ENCODE measurements at places on chromosomes 2 and 18.

GRCh38 chr2:71665168-71666093 is 212.1 kb downstream of the DYSF start:
- peak; percentile 8 for DNase-seq

- DNase-seq, result no peak
Observed at GRCh38 chr2:101395545-101396315, 8.4 kb upstream of the CREG2 start.

- DNase-seq, result no peak
Observed at GRCh38 chr2:95056044-95056443, 30.5 kb downstream of the MAL start.

- DNase-seq, result no peak
Observed at GRCh38 chr2:57943315-57943714, 103.3 kb upstream of the VRK2 start.

DNA sequence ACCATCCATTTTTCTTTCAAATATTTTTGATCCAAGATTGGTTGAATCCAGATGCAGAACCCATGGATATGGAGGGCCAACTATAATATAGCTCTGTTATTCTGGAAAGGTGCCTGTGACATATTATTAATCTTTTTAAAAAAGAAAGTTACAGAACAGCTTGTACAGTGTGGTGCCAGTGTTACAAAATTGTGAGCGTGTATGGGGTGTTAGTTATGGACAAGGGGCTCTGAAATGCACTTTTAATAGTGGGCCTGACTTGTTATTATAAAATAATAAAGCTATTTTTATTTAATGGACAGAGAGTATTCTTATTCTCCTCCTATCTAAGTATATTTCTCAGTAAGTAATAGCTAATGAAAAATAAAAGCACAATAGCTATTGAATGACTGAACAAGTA is 111.2 kb downstream of the FARSB start:
- no peak for DNase-seq

DNA sequence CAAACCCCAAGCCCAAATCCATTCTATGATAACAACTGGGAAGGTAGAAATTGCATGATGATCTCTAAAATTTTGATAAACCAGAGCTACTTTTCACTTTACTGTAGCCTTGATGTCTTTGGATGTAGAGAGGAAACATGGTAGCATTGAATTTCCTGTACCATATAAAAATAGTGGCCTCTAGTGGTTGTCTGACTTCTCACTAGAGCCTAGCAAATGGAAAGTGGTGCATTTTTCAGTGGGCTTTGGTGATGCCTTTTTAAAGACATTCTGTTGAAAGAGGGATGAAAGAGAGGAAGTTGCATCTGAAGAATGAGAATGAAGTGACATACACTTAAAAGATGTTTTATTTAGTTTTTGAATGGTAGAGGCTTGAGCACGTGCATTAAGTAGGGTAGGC is 662.2 kb downstream of the XIRP2 start:
- peak; percentile 20 for DNase-seq

- DNase-seq, result no peak
Observed at GRCh38 chr2:132479155-132479554, 62.5 kb downstream of the GPR39 start.

DNA sequence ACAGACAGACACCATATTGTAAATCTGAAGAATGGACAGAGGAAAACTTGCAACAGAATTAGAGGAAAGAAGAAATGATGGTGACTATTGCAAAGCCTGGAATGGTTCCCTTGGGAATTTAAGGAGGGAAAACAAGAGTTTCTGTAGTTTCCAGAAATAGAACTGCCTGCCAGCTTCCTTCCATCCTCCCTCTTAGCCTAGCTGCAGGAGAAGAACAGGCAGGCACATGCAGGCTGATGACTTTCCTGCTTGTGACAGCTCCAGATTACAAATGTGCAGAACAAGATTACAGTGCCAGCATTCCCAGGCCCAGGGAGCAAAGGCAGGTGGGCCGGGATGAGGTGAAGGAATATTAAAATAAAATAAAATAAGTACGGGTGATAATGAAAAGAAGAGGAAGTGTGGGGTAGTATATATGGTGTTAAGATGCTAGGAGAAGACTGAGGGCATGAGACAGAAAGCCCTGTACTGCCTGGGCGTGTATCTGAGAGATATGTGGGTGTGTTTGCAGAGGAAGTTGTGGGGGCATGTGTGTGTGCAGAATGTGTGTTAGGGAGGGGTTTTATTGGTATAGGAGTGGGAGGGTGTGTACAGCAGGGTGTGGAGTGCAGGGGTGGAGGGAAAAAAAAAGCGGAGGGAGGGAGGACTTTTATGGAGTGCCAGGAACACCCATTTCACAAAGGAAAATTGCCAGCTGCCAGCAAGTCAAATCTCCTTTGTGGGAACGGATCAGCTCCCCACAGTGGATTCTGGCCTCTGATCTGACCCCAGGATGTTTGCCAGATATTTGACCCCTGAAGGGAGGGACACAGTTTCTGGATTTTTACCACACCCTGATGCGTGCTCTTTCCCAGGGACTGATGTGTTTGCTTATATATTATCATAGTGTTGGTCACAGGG is 43.9 kb upstream of the NEMP2 start:
- DNase-seq, result no peak

GRCh38 chr2:159880729-159881128 is 82.7 kb upstream of the CD302 start:
- no peak for DNase-seq

DNA sequence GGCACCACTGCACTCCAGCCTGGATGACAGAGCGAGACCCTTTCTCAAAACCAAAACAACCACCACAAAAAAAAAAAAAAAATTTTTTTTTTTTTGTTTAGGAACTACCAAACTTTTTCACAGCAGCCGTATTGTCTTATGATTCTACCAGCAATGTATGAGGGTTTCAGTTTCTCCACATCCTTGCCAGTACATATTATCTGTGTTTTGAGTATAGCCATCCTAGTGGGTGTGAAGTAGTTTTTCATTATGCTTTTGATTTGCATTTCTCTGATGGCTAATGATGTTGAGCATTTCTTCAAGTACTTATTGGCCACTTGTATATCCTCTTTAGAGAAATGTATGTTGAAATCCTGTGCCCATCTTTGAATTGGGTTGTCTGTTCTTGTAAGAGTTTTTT is 51.7 kb downstream of the COX7A2L start:
- no peak for DNase-seq

- no peak for DNase-seq
Observed at GRCh38 chr18:55794288-55795052, 206.5 kb upstream of the TCF4 start.

- no peak for DNase-seq
Observed at GRCh38 chr2:227252831-227253230, 72.2 kb upstream of the MFF start.

GRCh38 chr2:23509596-23510292 is 124.8 kb downstream of the KLHL29 start:
- DNase-seq, result no peak

GRCh38 chr18:30658306-30658705 is 384.2 kb downstream of the DSC3 start:
- no peak for DNase-seq

- no peak for DNase-seq
Observed at GRCh38 chr2:161606327-161606726, 17.9 kb upstream of the SLC4A10 start.

GRCh38 chr2:196266855-196267254 is 95.5 kb upstream of the STK17B start:
- DNase-seq, result no peak

GRCh38 chr2:233290051-233290845 is 17.4 kb upstream of the SAG start:
- no peak for DNase-seq

DNA sequence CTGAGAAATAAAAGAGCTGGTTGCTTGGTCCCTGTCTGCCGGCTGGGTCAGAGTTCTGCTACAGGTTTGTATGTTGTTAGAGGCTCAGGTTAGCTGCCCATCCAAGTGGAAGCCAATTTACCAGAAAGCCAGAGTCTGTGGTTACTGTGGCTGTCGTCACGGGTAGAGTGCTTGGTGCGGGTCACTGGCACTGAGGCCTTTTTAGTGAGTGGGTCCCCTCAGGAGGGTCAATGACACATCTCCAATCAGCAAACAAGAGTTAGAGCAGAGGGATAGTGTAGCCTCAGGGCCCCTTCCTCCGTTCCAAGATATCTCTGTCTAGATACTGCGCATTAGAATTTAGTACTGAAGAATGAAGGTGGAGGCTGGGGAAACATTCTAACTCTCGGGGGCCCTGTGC is 41.2 kb downstream of the CTIF start:
- DNase-seq, result no peak

- peak; percentile 17 for DNase-seq
Observed at GRCh38 chr2:30323499-30323898, 92.2 kb downstream of the LBH start.

- DNase-seq, result no peak
Observed at GRCh38 chr2:27506587-27506986, 9.9 kb downstream of the GCKR start.

GRCh38 chr2:10668402-10669012 is 21.3 kb downstream of the NOL10 start:
- peak; percentile 63 for DNase-seq

GRCh38 chr2:27379383-27379835 is 1.1 kb downstream of the ZNF513 start:
- peak; percentile 36 for DNase-seq

- DNase-seq, result no peak
Observed at GRCh38 chr2:233356546-233357308, 2.4 kb downstream of the DGKD start.

All from NCI-H2171 treated with DMSO at 0.1 percent for 48 hours (cell line).